ENCODE measurements at places on chromosomes 1 and 21. TPM values are rescaled to one million over a fixed set of nuclear protein-coding genes. Genes with fewer than 3 reads are reported as not detected.

Gene SLC25A34
- 16.0 TPM for total RNA-seq

Gene OR10K2
- total RNA-seq: not detected

DNA sequence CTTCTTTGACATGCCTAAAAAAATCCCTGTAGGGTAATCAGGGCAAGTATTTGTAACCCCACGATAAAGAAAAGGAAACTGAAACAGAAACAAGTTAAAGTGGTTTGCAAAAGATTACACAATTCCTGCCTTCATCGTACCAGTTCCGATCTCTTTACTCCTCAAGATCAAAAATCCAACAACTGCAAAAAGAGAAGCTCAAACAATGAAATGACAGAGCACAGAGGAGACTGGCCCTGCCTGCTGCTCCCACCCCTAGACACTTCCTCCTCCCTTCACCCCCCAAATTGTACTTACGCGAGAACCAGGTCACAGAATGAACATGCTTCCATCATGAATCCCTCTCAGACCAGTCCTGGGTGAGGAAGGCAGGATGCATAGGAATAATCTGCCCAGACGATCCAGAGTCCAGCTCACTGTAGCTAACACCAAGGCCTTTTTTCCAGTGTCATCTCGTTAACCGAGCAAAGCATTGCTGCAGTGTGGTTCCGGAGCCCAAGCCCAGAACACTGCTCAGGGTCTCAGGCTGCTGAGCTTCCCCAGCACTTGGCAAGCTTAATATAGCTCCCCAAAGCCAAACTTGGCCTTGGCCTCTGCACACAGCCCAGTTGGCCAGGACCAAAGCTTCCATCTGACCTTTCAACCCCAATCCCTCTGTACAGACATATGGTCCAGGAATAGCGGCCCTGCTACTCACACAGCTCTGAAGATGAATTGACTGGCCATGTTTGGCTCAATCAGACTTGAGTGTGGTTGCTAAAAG is 20.3 kb downstream of the RXRG start:
- H3K4me1 ChIP-seq: no peaks in the 10 kb centered on the region
- H3K27ac ChIP-seq: peak overlapping the region; percentile 26
- H3K36me3 ChIP-seq: no peaks in the 10 kb centered on the region
- DNase-seq: no peak
- no peaks in the 10 kb centered on the region for H3K27me3 ChIP-seq

DNA sequence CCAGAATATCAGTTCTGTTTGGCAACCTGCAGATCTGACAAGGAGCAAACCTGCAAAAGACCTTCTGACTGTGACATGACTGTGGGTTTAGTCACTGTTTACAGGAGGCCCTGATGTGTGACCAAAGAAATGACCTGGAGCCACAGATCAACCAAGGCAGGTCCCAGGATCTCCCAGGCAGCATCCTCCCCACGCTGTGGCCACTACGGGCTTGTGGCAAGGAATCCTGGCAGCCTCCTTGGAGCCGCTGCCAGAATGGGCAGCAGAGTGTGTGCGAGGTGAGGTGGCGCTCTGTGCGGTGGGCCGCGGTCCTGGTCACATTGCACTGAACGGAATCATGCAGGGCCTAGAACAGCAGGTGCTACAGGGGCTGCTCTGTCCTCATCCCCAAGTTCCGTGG is 15.9 kb downstream of the MCM3AP start:
- DNase-seq: no peak
- H3K27ac ChIP-seq: no peak overlapping the region
- H3K4me1 ChIP-seq: no peaks in the 10 kb centered on the region
- no peak overlapping the region for H3K4me3 ChIP-seq

DNA sequence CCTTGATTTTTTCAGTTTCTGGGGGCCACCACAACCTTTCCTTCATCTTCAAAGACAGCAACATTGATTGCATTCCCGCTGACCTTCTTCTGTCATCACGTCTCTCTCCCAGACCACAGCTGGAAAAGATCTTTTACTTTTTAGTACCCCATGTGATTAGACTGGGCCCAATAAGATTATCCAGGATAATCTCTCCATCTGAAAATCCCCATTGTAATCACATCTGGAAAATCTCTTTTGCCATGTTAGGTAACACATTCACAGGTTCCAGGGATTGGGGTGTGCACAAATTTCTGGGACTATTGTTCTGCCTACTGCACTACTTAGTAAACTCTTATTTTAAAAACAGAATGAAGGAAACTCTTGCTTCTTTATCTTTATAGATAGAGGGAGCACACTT is 47.1 kb upstream of the INSL5 start:
- H3K36me3 ChIP-seq: no peaks in the 10 kb centered on the region
- no peaks in the 10 kb centered on the region for H3K4me1 ChIP-seq
- H3K4me3 ChIP-seq: no peak overlapping the region
- DNase-seq: no peak

DNA sequence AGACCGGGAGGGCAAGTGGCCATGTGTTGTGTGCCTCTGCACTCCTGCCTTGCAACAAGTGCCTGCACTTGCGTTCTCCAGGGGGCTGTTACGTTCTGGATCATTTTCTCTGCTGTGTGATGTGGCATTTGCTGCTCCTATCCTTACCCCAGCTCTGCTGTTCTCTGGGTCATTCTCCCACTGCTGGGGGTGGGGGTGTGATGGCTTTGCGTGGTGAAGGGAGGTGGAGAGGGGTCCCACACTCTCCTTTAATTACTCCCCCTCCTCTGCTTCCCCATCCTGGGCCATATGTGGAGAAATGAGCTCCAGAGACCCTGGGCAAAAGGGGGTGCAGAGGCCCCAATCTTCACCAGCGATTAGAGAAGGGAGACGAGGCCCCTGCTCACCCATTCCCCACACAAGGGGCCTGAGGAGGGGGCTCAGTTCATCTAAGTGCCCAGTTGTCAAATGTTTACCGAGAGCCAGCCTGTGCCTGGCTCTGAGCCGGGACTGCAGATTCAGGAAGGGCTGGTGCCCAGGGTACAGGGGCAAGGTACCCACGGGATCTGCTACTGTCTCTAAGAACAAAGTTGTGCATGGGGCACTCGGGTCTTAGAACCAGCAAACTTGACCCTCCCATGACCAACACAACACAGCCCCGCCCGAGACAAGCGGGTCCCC is 355.4 kb downstream of the PTPRU start:
- no peaks in the 10 kb centered on the region for H3K36me3 ChIP-seq
- no peak overlapping the region for H3K27ac ChIP-seq
- peak; percentile 9 for DNase-seq

All from colonic mucosa (tissue), 4 donors.